Smooth muscle cell of bladder (primary cell): ENCODE measurements at places on chromosomes 4 and X. TPM values are rescaled to one million over a fixed set of nuclear protein-coding genes. Genes with fewer than 3 reads are reported as not detected.

Gene LUZP4
- total RNA-seq, result not detected in 2 replicates

Gene SMIM10
- 6.4 and 7.8 TPM in 2 replicates for total RNA-seq

Gene DGKK
- total RNA-seq, result not detected in 2 replicates

Gene ZNF157
- total RNA-seq, result 0.14 TPM in 1 of 2 replicates, not detected in the other

Gene FGG
- total RNA-seq, result 0.09 and 0.14 TPM in 2 replicates

Gene LIMCH1
- 16.5 and 42.9 TPM in 2 replicates for total RNA-seq

Gene ETDB
- not detected in 2 replicates for total RNA-seq

Gene HPSE
- total RNA-seq, result 0.83 and 1.1 TPM in 2 replicates

Gene TMEM35A
- total RNA-seq, result 3.1 and 3.4 TPM in 2 replicates

Gene NPY1R
- total RNA-seq, result under 0.01 and 0.14 TPM in 2 replicates
